LoVo (cell line): ENCODE measurements at places on chromosomes 1 and 21.

- peak; percentile 39 for DNase-seq
Measured at GRCh38 chr21:29232530-29233255, 66.0 kb upstream of the BACH1 start.

- no peak for DNase-seq
Measured at GRCh38 chr1:174200746-174201145, 41.4 kb downstream of the RABGAP1L start.

DNA sequence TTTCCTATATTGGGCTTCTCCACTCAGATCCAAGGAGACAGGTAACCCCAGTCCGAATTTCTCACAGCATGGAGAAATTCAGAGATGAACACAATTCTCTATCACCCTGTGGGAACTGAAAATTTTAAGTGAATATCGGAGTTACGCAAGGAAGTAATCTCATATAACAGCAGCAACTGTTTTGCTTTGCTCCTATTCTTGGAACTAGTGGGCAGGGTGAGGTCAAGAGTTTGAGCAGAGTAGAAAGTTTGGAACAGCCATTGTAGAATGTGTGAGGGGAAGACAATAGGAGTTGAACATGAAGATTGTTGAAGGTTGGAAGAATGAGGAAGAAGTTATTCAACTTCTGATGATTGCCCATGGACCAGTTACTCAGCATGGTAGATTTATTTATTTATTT lies 24.3 kb upstream of the SLC35D1 start:
- DNase-seq: no peak

DNA sequence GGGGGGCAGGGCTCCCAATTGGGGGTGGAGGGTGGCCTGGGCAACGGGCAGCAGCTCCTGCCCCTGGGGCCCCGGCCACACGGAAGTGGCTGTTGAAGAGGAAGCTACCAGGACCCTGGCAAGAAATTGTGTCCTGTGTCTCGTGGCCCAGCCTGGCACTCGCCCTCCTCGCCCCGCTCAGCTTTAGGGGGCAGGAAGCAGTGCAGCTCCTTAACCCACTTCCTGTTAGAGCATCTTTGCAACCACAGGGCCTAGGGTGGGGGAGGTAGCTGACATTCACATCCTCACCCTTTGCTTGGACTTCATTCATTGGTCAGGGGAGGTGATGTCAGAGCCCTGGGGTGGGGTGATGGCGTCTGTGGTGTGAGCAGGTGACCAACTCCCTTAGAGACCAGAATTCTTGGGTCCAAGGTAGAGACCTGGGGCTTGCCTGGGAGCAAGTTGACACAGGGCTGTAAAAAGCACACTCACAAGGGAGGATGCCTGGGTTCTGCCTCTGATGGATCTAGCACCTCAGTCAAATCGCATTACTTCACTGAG lies at the start of gene ARHGAP30:
ARHGAP30 (minus strand) TSS at position 161 of the 540 bp plus-strand sequence. CDS start 267 bp downstream, outside the sequence.
- DNase-seq: no peak

DNA sequence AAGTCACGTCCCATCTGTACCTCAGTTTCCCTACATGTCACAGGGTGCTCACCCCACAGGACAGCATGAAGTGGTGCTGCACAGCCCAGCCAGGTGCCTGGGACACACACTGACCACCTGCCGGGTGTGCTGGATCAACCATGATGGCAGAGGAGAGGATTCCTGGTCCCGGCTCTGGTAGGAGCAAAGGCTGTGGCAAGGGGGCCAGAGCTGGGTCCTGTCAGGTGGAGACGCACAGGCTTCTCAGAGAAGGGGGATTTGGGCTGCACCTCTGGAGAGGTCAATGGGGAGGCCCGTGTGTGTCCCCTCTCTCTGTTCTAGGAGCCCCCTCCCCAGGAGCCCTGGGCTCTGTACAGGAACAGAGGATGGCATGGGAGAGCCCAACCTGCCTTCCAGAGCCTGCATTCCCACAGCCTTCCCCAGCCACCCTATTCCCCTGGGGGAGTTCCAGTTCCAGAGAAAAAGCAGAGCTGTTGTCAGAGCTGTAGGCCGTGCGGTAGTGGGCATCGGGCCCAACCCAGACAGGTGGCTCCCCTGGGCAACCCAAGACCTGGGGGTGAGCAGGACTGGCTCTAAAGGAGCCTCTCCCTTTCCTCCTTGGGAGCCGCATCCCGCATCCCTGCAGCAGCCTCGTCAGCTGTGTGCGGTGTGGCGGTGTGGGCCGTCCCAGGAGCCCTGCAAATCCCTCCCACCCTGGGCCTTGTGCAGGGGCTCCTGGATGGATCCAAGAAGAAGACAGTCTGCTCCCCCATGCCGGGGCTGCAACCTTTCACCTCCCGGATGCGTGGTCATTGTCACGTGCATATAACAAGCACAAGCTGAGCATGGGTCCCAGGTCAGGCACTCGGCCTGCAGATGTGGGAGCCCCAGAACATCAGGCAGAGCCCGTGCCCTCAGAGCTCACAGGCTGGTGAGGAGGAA lies 2.9 kb upstream of the TFF3 start:
- DNase-seq: no peak

- DNase-seq: no peak
Measured at GRCh38 chr21:33836408-33836807, 79.2 kb downstream of the ATP5PO start.

GRCh38 chr1:54223441-54224202 lies 23.7 kb downstream of the MRPL37 start:
- DNase-seq: no peak

DNA sequence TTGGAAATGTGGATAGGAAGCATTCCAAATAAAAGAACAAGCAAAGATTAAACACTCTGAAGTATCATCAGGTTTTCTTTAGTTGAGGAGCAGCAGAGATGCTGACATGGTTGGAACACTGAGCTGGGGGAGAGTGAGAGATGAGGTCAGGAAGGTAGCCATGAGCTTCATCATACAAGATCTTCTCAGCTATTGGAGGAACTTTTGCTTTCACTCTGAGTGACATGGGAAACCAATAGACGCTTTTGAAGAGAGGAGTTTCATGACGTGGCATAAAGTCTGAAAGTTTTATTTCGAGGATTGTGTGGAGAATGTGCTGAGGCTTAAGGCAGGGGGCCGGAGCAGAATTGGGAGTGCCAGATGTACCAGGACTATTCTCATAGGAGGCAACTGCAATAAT lies 616.2 kb upstream of the CAMK1G start:
- DNase-seq: no peak

- no peak for DNase-seq
Measured at GRCh38 chr1:4021974-4022268, 121.8 kb upstream of the C1orf174 start.

DNA sequence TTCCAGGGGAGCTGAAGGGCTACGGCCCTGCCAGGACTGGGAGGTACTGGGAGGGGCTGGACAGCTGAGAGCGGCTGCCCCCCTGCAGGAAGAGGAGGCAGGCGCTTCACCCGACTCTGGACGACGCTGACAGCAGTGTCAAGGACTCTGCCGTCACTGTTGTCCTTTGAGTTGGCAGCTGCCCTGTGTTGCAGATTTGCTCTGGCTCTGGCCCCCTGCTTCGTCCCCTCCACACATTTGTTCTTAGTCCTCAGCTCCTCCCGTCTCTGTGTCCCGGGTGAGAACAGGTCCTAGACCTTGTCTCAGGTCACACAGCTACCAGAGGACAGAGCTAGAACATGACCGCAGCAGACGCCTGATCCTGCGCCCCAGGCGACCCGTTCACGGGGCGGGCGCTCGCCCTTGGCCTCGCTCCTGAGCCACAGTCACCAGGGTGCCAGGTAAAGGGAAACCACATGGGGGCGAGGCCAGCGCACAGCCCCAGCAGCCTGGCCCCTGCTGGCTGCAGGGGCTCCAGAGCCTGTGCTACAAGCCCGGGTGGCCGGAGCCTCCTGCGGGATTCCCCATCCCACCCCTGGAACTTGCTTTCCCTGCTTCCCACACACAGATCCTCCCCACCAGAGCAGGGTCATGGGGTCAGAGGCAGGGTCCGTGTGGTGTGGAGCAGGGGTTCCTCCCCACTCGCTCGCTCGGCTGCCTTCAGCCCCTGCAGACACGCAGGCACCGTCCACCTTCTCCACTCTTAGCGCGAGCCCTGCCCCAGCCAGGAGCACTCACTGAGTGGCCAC lies 10.7 kb upstream of the NPHP4 start:
- DNase-seq: no peak

DNA sequence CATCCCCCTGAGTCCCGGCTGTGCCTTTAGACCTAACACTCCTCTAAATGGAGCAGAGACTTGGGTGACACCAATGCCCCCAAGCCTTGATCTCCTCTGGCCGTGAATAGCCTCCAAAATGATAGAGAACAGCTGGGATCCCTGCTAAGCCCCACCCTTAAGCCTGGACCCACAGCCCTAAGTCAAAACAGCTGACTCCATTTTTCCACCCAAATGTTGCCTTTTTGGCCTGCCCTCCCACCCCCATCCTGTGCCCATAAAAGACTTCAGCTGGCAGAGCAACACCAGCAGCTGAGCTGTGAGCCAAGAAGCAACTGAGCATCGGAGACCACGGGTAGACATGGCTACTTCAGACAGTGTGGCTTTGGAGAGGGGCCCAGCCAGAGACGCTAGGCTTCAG lies 420.8 kb downstream of the NPHP4 start:
- DNase-seq: no peak

GRCh38 chr1:209439828-209440227 lies 143.7 kb upstream of the CAMK1G start:
- no peak for DNase-seq

DNA sequence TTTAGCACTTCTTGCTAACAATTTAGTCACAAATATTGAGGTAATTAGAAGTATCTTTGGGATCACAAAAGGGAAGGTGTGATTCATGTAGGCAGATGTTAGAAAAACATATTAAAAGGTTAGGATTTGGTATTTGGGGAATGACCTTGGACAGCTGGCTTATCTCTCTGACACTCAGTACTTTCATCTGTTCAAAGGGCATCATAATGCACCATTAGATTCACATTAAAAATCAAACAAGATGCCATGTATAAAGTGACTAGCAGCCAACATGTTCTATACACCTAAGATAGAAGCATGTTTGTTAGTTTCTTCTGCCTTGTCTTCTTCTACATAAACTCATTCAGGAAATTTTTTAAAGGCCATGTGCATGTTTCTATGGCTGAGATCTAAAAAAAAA lies 56.5 kb upstream of the ESRRG start:
- no peak for DNase-seq

GRCh38 chr1:61978796-61979195 lies 215.9 kb upstream of the L1TD1 start:
- DNase-seq: no peak

GRCh38 chr21:24976238-24976637 lies 631.0 kb downstream of the MRPL39 start:
- no peak for DNase-seq

GRCh38 chr1:8091691-8092090 lies 65.6 kb upstream of the ERRFI1 start:
- DNase-seq: no peak

DNA sequence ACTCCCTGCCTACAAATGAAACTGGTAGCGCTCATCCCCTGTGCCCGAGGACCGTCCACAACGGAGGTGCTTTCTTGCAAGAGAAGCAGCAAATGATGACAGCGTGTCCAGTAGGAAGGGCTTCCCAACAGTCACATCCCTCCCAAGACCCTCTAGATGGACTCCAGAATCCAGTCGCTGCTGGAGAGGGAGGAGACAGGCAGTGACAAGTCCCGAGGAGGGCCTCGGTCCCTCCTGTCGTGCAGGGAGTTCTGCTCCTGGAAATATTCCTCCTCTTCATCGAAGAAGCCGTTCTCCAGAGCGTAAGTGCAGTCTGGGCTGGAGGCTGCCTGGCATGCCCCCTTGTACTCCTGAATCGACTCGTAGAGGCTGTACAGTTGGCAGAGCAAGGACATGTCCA lies 20.3 kb downstream of the FAM89A start:
- no peak for DNase-seq

DNA sequence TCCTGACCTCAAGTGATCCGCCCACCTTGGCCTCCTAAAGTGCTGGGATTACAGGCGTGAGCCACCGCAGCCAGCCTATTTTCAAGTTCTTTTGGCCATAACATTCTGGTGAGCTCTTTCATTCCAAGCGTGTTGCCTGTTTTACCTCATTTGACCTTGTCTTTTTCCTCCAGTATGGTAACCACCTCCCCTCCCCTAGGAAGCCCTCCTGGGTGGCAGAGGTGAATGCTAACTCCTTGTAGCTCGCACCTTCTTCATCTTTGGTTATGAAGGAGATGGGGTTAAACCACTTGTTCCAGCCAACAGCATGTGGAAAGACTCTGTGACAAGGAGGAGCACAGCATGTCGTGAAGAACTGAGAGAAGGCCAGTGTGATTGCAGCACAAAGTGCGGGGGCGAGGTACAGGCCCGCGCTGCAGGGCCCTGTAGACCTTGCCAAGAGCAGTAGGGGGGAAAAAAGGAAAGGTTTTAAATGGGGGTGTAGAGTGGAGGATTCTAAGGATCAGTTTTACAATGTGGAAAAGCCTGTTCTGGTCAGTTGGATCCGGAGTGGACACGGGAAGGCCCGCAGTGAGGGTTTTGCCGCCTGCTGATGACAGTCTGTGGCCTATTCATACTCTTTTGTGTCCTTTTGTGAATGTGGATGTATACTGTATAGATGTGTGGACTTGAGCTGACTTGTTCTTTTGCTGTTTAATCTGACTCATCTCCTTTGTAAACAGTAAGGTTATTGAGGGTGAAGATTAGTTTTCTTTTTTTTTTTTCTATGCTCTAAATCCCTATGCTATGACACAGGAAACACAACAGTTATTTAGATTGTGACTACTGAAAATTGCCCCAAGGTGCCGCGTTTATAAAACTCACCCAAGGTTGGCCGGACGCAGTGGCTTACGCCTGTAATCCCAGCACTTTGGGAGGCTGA lies 7.5 kb upstream of the ZNF436 start:
- peak; percentile 88 for DNase-seq

- peak; percentile 26 for DNase-seq
Measured at GRCh38 chr1:91884459-91885212, 1.3 kb downstream of the TGFBR3 start.

DNA sequence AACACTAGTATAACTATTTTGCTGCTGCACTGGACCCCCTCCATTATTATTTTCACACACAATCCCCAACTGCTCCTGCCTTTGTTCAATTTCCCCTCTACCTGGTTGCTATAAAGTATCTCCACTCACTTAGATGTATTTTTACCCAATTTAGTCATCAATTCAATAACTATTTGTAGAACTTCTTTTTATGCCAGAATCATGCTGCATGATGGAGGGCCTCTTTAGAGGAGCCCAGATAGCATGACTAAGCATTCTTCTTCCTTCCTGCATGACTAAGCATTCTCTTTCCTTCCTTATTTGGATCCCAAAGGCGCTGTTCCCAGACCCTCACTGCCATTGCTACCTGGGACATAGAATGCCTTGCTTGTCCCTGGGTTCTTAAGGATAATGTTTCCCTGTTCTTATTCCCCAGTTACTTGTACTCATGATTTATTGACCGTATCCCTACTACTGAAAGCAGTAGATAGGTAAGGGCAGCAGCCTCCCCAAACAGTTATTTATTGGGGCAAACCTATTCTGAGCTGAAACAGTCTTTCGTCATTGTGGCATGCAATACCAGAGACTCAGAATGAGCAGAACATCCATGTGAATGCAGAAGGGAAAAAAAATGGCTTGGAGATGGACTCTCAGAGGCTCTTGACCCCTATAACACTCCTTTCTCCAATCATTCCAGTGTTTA lies 89.3 kb upstream of the AKT3 start:
- DNase-seq: no peak

- DNase-seq: no peak
Measured at GRCh38 chr1:54885237-54885679, 1.7 kb downstream of the DHCR24 start.

- peak; percentile 94 for DNase-seq
Measured at GRCh38 chr1:1324524-1325287, at the start of the genes CPTP and INTS11. Gene CPTP, plus strand, starts transcription at chr1:1324802. Its CDS starts 2,109 bp downstream, at chr1:1326911. Gene INTS11, minus strand, starts transcription at chr1:1324660. Its CDS starts 52 bp downstream, at chr1:1324608.

GRCh38 chr1:228865627-228866330 lies 130.5 kb downstream of the RHOU start:
- no peak for DNase-seq

- peak; percentile 21 for DNase-seq
Measured at GRCh38 chr1:17831597-17831996, 76.5 kb downstream of the ACTL8 start.

GRCh38 chr1:182404781-182405180 lies 4.3 kb upstream of the TEDDM1 start:
- DNase-seq: no peak
